ENCODE measurements at places on chromosomes 13 and 19. TPM values are rescaled to one million over a fixed set of nuclear protein-coding genes. Genes with fewer than 3 reads are reported as not detected.

GRCh38 chr19:19211499-19212420 is at the start of gene NCAN:
Gene NCAN, plus strand, starts transcription at chr19:19211958. Its CDS starts 4,996 bp downstream, at chr19:19216954.
- no peak for DNase-seq
- no peak within 1 kb of the TSS for H3K27ac ChIP-seq
- peaks cover 44% of the 10 kb centered on the region for H3K27me3 ChIP-seq
- peaks cover 12% of the 10 kb centered on the region for H3K4me1 ChIP-seq

- peak overlapping the region; percentile 25 for H3K27ac ChIP-seq
- peak; percentile 82 for DNase-seq
- peaks cover 2% of the 10 kb centered on the region for H3K36me3 ChIP-seq
- peaks cover 50% of the 10 kb centered on the region for H3K4me1 ChIP-seq
- H3K4me3 ChIP-seq = no peak overlapping the region
- peaks cover 23% of the 10 kb centered on the region for H3K27me3 ChIP-seq
Measured at GRCh38 chr19:54523403-54523802, 20.8 kb downstream of the LAIR2 start.

- no peak overlapping the region for H3K27ac ChIP-seq
- H3K4me3 ChIP-seq = no peak overlapping the region
- H3K36me3 ChIP-seq = peaks cover 16% of the 10 kb centered on the region
- H3K27me3 ChIP-seq = no peaks in the 10 kb centered on the region
- DNase-seq = no peak
- peaks cover 14% of the 10 kb centered on the region for H3K4me1 ChIP-seq
Measured at GRCh38 chr19:13781547-13781946, 7.3 kb downstream of the C19orf53 start.

GRCh38 chr13:38685431-38685830 is 1.4 kb upstream of the FREM2 start:
- DNase-seq = no peak
- no peak overlapping the region for H3K4me3 ChIP-seq
- no peak overlapping the region for H3K27ac ChIP-seq
- no peaks in the 10 kb centered on the region for H3K36me3 ChIP-seq

DNA sequence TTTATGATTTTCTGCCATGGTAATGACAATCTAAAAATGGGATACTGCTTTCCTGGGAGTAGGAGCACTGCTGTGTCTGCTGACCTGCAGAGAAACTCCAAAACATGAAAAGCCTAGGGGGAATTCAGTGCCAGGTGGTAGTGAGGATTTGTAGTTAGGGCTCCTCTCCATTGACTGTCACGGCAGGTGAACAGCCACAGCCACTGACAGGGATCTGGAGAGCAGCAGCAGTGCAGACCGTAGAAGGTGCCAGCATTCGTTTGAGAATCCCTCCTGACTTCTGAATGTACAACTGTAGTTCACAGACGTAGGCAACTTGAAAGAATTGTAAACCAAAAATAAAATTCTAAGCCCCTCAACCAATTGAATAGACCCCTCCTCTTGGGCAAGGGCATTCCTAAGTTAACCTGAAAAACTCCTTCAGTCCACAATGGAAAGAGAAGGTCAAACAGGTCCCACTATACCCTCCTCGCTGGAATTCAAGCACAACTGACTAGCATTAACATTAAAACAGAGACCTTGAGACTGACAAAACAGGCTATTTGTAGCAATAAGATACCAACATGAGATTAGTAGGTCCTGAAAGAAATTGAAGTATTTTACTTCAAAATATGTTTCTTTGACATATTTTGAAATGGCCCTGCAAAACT is 1328.8 kb downstream of the OLFM4 start:
- H3K4me1 ChIP-seq = no peaks in the 10 kb centered on the region
- no peak overlapping the region for H3K27ac ChIP-seq
- DNase-seq = no peak
- H3K36me3 ChIP-seq = no peaks in the 10 kb centered on the region
- no peaks in the 10 kb centered on the region for H3K27me3 ChIP-seq
- no peak overlapping the region for H3K4me3 ChIP-seq

GRCh38 chr19:35561436-35561835 is 2.0 kb downstream of the ATP4A start:
- H3K36me3 ChIP-seq = no peaks in the 10 kb centered on the region
- no peak for DNase-seq
- H3K4me3 ChIP-seq = no peak overlapping the region
- H3K4me1 ChIP-seq = peaks cover 8% of the 10 kb centered on the region
- H3K27me3 ChIP-seq = peaks cover 27% of the 10 kb centered on the region
- no peak overlapping the region for H3K27ac ChIP-seq

Gene XPO4
- total RNA-seq = 19.7 TPM

Gene LYPD5
- total RNA-seq = 0.40 TPM

Gene METTL21C
- not detected for total RNA-seq

Gene TMEM86B
- 10.4 TPM for total RNA-seq

Gene NLRP11
- not detected for total RNA-seq
